ENCODE measurements at places on chromosomes 4 and X.

DNA sequence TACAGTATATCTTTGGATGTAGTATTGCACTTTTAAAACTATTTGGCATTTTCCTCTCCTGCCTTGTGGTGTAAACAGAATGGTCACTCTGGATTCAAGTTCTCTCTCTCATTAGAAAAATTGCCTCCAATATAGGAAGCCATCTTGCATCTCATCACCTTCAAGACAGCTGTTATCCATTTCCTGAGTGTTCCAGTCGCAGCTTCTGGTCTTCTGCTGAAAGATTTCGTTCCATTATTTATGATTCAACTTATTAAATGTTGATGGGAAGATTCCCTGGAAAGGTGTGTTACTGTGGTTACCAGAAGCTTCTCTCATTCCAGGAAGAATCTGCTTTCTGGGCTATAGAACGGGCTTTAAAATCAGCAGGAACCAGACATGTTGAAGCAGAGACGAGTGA lies 568.3 kb upstream of the SLIT2 start:
- DNase-seq = no peak

DNA sequence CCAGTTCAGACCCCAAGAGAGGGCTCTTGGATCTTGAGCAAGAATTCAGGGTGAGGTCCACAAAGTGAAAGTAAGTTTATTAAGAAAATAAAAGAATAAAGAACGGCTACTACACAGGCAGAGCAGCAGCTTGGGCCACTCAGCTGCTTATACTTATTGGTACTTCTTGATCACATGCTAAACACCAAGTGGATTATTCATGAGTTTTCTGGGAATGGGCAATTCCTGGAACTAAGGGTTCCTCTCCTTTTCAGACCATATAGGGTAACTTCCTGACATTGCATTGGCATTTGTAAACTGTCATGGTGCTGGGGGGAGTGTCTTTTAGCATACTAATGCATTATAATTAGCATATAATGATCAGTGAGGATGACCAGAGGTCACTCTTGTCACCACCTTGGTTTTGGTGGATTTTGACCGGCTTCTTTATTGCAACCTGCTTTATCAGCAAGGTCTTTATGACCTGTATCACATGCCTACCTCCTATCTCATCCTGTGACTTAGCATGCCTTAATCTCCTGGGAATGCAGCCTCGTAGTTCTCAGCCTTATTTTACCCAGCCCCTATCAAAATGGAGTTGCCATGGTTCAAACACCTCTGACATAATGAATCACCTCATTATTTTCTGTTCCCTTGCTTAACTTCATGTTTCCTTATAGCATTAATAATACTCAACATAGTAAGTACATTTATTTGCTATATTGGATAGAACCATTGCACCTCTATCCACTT lies 476.3 kb downstream of the DTHD1 start:
- DNase-seq = no peak

- no peak for DNase-seq
These were observed 7.4 kb upstream of the MGST2 start for GRCh38 chr4:139658185-139658584.

DNA sequence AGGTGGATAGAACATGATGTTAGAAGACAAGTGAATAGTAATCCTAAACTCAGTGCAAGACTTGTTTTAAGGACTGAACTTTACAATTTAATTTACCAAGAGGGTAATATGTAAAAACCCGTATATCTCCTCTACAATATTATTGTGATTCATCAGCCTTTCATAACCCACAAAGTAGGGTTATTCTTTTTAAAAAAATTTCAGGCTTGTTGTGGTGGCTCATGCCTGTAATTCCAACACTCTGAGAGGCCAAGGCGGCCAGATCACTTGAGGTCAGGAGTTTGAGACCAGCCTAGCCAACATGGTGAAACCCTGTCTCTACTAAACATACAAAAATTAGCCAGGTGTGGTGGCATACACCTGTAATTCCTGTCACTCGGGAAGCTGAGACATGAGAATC lies 7.2 kb downstream of the IBSP start:
- DNase-seq = peak; percentile 55

DNA sequence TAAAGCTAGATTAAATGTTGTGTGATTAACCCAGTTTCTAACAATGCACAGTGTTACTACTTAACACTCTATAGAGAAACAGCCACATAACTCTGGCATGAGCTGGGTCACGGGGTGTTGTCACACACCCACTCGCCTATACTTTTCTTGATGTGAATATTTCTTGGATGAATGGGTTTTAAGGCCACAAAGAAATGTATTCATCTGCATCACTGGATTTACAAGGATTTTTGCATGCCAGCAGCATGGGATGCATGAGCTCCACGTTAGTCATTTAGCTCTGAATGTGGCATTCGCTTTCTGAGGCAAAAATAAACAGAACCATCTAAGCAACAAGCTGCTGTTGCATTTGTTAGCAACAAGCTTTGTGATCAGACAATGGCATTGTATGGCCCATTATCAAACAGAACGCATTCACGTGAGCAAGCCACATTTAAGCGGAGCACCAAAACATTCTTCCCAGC lies 89.7 kb downstream of the LRP2BP start:
- peak; percentile 97 for DNase-seq

- DNase-seq = no peak
These were observed 1.1 kb upstream of the FMR1 start for GRCh38 chrX:147910607-147911006.

- no peak for DNase-seq
These were observed 231.7 kb upstream of the PPARGC1A start for GRCh38 chr4:24121395-24122175.
